ENCODE measurements at places on chromosomes 12 and 14. TPM values are rescaled to one million over a fixed set of nuclear protein-coding genes. Genes with fewer than 3 reads are reported as not detected.

Gene ISM2
- 0.48 TPM for total RNA-seq

Gene TNFAIP2
- total RNA-seq: 24.5 TPM

Gene ERP27
- total RNA-seq: 0.70 TPM

Gene CDH24
- total RNA-seq: 1.3 TPM

Gene MAP4K5
- 37.5 TPM for total RNA-seq

Gene TESPA1
- 0.19 TPM for total RNA-seq

Gene SMAGP
- 3.8 TPM for total RNA-seq

Gene KRT78
- total RNA-seq: not detected

Gene ADSS1
- total RNA-seq: 158 TPM

Gene AKAP5
- total RNA-seq: 0.24 TPM

Gene SPRING1
- 12.0 TPM for total RNA-seq

DNA sequence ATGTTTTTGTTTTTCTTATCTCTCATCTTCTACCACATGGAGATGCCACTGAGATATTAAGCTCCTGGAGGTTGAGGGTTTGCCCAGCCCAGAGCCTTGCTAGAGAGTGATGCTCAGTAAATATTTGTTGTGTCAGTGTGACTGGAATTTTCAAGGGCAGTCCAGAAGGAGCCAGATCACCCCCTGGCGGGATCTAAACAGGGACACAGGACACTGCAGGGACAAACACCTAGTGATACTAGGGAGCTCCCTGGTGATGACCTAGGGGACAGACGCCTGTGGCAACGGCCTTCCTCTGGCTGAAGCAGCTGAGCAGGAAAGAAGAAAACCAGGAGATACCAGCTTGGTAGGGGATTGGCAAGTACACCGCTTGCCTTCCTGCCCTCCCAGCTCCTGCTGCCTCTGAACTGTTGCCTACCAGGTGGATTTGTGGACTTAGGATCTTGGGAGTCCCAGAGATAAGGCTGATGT lies 714.4 kb upstream of the TBX3 start:
- no peak for DNase-seq

GRCh38 chr12:124472690-124473279 lies 94.6 kb downstream of the NCOR2 start:
- no peak for DNase-seq

- no peak for DNase-seq
Observed at GRCh38 chr12:107670999-107671643, 14.5 kb upstream of the PWP1 start.

- DNase-seq: peak; percentile 83
Observed at GRCh38 chr12:113097716-113098440, 37.7 kb downstream of the RASAL1 start.

DNA sequence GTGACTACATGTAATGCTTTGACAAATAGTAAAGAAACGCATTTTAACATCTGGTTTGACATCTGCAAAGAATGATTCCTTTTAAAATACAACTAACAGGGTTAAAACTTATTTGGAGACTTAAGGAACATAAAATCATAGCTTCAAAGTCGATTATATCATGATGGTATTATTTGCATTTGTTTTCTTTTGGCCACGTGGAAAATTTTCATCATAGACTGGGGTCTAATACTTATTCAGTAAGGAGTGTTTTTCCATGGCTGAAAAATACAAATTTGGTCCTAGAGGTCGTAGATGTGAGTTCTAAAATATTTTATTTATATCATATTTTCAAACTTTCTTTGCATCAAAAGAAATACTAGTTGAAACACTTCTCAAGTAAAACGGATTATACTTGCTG lies 31.5 kb upstream of the LMNTD1 start:
- DNase-seq: no peak

DNA sequence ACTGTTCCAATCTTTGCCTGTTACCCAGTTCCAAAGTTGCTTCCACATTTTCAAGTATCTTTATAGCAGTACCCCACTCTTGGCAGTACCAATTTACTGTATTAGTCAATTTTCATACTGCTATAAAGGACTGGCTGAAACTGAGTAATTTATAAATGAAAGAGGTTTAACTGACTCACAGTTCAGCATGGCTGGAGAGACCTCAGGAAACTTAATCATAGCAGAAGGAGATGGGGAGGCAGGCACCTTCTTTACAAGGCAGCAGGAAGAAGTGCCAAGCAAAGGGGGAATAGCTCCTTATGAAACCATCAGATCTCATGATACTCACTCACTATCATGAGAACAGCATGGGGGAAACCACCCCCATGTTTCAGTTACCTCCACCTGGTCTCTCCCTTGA lies 215.0 kb downstream of the SNAPC1 start:
- no peak for DNase-seq

- DNase-seq: peak; percentile 44
Observed at GRCh38 chr12:112153181-112153892, 28.0 kb downstream of the TRAFD1 start.

- DNase-seq: no peak
Observed at GRCh38 chr12:96091833-96092232, 56.4 kb upstream of the LTA4H start.

DNA sequence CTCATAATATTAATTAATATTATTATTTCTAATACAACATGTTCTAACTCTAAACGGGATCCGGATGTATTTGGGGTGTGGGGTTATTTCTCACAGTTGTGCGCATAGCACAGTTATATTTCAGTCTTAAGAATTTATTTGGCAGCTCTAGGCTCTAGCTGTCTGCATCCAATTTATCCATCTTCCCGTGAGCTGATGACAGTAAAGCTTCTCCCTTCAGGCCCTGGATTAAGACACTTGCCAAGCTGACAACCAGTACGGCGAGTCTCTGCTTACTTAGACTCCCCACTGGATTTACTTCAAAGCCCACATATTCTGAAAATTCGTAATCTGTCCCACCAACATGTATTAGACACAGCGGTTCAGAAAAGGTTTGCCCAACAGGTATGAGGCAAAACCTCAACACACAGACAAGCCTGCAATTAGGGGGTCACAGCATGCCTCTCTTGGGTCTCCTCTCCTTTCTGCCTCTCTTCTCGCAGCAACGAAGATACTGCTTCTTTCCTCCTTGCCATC lies 232.9 kb upstream of the TMTC1 start:
- DNase-seq: no peak

- no peak for DNase-seq
Observed at GRCh38 chr12:2239381-2239871, 186.6 kb downstream of the CACNA1C start.

- no peak for DNase-seq
Observed at GRCh38 chr12:76265424-76266180, 82.6 kb downstream of the BBS10 start.

DNA sequence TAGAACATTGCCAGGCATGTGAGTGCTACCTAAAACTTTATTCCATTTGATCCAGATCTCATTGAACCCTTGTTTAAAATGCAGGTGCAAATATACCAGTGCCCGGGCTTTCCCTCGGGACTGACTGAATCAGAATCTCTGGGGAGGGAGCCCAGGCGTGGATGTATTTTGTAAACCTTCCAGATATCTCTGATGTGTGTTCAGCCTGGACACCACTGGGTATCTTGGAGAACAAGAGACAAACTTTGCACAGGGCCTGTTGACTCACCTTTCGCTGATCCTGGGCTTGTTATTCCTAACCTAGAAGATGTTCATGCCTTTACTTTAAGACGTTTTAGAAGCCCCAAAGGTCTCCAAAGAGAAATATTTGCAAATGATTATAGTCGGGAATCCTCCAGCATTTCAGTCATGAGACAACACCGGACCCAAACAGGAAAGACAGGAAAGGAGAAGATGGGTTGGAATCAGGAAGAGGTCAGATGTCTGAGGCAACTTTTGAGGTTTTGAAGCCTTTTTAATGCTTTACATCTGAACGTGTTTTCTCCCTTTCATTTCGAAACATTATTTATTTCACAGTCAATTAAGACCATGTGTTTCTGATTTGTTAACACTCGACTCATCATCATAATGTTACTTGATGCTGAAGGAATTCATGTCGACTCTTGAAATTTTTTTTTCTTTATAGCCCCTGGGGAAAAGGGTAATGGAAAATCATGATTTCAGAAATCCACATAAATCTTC lies 118.6 kb downstream of the PLXNC1 start:
- DNase-seq: no peak

DNA sequence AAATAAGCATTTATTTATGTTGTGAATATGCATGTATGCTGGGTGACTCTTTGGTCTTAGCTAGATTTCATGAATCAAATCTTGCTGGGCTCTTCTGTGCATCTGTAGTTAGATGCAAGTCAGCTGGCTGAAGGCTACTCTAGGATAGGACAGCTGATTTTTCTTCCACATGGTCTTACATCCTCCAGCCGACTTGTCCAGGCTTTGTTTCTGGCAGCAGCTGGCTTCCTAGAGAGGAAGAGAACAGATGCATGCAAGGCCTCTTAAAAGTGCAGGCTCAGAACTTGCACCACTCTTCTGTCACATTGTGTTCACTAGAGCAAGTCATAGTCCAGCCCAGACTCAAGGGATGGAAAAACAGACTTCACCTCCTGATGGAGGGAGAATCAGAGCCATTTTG lies 435.4 kb upstream of the STXBP6 start:
- DNase-seq: no peak

GRCh38 chr14:104591506-104592291 lies 12.1 kb downstream of the C14orf180 start:
- DNase-seq: no peak

- no peak for DNase-seq
Observed at GRCh38 chr12:94290353-94290752, 142.0 kb downstream of the PLXNC1 start.

GRCh38 chr14:101480747-101481530 lies 80.4 kb upstream of the DIO3 start:
- no peak for DNase-seq

- no peak for DNase-seq
Observed at GRCh38 chr12:2378835-2379330, 326.1 kb downstream of the CACNA1C start.

DNA sequence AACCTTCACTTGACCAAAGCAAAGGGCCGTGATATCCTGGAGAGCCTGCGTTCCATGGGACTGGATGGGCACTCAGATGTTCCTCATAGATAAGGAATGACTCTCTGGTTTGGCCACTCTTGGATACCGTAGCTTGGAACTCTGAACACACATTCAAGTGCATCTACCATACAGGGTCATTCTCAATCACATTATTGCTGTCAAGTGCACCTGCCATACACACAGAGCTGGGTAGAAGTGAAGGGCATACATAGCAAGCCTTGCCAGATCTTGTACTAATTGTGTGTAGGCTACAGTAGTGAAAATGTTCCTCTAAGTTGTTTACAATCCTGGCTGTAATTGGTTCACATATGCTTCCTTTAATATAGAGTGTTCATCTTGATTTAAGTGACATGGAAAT lies 58.3 kb downstream of the PELI2 start:
- no peak for DNase-seq

DNA sequence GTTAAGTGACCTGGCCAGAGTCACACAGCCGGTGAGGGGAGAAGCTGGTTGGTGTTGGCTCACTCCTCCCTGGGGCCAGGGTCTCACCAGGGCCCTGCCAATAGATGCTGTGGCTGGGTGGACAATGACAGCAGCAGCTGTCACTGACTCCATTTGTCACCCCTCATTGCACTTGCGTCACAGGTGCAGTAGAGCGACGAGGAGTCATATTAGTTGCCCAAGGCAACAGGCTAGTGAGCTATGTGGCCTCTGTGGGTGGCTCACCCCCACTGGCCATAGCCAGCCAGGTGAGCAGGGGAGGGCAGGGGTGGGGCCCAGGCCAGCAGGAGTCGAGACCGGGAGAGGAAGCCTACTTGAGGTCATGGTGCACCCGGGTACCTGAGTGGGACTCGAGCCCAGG lies 9.7 kb downstream of the SLC25A47 start:
- no peak for DNase-seq

DNA sequence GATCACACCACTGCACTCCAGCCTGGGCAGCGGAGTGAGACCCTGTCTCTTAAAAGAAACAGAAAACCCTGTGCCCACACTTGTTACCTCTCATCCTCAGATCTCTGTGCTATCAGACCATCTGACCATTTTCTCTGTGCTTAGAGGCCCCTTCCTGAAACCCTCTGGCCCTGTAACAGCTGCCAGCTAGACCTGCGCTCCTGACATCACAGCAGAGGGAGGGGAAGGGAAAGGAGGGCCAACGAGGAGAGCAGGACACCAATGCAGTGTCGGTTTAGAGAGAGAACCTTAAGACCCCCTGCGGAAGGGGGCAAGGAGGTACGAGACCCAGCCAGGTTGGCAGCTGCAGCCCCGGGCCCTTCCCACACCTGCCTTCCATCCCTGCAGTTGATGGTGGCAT lies 42.4 kb downstream of the SLC8B1 start:
- no peak for DNase-seq

GRCh38 chr12:3967556-3968160 lies 94.5 kb upstream of the PARP11 start:
- DNase-seq: no peak

GRCh38 chr12:51390891-51391282 lies 319 bp downstream of the GALNT6 start:
- no peak for DNase-seq

GRCh38 chr14:67503331-67503730 lies 14.8 kb upstream of the TMEM229B start:
- no peak for DNase-seq

DNA sequence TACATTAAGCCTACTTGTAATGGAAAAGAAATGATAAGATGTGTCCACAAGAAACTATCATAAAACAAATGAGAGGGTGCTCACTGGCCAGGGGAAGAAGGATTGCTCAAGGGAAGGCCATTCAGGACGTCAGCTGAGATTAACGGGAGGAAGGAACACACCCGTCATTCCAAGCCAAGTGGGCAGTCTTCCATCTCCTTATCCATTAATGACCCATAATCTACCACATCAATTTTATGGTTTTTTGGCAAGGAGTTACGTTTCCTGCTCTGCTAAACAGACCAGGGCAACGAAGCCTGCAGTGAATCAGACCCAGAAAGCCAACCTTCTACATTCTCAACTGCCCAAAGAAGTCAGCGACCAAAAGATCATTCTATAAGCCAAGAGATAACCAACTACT lies 25.1 kb downstream of the PRKAB1 start:
- DNase-seq: peak; percentile 74
